BE2C (cell line): ENCODE measurements at places on chromosomes 4 and X.
A peak's percentile ranks its signal among the peaks of the same experiment; 100 is the strongest.

GRCh38 chr4:36399762-36400353, 118.4 kb downstream of the DTHD1 start:
- DNase-seq = no peak

DNA sequence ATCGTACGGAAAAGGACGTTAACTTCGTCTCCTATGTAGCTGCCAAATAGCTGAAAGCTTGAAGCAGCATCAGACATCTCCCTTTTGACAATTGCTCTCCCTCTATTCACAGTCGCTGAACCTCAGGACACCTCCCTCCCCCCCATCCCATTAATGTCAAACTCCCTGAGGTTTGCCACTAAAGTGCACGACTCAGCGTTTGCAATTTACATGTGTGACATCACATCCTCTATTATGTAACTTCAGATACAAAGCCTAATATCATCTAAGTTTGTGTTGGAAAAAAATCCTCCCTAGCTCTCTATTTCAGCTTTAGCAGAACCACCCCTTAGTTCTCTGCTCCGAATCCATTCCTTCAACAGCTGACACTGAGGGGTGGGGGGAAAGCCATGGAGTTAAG, 5.5 kb upstream of the NR3C2 start:
- no peak for DNase-seq

GRCh38 chr4:153480704-153481103, 14.5 kb downstream of the TMEM131L start:
- no peak for DNase-seq

GRCh38 chrX:115624916-115625315, 63.9 kb downstream of the PLS3 start:
- DNase-seq = no peak

GRCh38 chr4:78956975-78957374, 17.7 kb upstream of the PAQR3 start:
- peak; percentile 18 for DNase-seq
